Fibroblast of skin of right biceps (primary cell): ENCODE measurements at places on chromosomes 13 and 19.

DNA sequence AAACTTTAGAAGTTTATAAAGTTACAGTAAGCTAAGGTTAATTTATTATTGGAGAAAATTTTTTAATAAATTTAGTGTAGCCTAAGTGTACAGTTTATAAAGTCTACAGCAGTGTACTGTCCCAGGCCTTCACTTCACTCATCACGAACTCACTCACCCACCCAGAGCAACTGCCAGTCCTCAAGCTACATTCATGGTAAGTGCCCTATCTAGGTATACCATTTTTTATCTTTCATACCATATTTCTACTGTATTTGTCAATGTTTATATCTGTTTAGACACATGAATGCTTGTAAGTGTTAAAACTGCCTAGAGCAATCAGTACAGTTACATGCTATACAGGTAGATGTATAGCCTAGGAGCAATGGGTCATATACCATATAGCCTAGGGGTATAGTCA lies 12.5 kb downstream of the INTS6 start:
- no peak for DNase-seq

DNA sequence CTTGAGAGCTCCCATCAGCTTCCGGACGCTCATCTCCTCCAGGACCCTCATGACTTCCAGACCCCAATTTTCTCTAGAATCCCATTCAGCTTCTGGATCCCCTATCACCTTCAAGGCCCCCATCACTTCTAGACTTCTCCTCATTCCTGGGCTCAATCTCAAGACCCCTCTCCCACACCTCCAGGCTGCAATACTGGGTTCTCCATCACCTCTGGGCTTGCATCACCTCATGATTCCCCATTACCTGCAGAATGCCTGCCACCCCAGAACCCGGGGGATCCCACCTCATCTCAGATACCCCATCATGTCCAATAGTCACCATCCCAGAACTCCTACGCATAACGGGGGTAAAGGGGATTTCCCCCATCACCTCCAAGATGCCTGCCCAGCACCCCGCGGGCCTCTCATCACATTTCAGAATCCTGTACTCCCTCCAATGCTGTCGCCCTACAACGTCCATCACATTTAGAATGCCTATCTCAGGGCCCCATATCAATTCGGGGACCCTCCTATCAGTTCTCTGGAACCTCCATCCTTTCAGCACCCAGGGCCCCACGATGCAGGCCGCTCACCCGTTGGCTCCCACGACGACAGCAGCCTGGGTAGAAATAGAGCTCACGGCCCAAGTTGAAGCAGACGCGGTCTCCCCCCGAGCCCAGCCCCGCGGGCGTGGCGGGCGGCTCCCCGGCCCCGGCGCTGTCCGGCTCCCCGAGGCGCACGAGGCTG lies 738 bp downstream of the DMWD start:
- no peak for DNase-seq

GRCh38 chr13:86710896-86711295 lies 911.7 kb upstream of the SLITRK6 start:
- DNase-seq: no peak

- DNase-seq: no peak
These were observed at the start of gene AP2A1 for GRCh38 chr19:49766930-49767299. TSS of gene AP2A1 (plus strand) at chr19:49767001. CDS start at chr19:49767134, 133 bp downstream.

- DNase-seq: peak; percentile 25
These were observed 10.3 kb downstream of the PDE4A start for GRCh38 chr19:10430505-10431253.

DNA sequence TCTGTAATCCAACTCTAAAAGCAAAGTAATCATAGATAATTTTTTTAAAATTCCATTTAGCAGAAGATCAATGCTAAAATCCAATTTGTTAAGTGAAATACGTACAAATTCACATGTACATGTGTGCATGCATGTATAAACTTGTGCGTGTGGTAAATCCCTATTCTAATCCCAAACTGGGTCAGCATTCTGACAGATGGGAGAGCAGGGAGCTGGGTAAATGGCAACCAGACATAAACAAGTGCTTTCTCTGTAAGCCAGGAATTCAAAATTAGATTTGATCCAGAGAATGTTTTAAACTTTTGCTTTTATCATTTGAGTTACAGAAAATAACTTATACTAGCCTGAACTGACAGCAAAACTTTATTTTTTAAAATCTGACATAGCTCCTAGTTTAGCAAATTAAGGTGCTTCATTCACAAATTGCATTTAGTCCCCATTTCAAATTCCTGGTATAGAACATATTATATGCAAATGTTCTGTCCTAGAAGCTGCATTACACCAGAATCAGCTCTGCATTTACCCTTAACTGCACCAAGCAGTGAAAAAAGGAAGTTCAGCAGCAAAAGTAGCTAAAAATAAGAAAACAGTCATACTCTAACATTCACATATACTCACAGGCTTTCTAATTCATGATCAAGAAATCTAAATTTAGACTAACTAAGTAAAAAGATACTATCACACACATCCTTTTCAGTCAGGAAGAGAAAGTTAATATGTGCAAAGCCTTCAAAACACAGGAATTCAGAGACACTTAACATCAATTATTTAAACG lies 32.6 kb downstream of the UBL3 start:
- DNase-seq: peak; percentile 37

DNA sequence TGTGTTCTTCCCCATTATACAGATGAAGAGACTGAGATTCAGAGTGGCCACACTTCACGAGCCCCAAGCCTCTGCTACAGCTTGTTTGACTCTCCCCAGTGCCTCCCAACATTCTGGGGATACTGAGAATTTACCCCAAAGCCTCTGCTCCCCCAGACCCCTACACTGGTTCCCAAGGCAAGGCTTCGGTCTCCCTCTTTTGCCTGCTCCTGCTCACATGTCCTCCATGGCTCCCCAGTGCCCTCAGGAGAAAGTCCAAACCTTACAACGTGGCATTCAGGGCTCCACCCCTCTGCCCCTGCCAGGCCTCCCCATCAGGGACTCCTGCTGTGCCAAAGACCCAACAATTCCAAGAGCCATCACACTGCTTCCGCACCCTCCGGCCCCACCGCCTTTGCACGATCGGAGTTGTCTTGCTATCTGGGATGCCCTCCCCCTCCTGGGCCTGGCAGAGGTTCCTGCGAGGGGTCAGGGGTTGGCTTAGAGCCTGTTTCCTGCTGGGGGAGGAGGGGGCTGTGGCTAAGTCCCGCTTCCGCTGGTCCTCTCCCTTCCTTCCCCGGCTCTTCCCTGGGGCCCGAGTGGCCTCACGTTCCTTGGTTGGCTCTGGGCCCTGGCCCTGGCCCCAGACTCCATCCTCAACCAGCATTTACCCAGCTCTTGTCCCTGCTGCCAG lies 15.4 kb downstream of the GTPBP3 start:
- DNase-seq: no peak

DNA sequence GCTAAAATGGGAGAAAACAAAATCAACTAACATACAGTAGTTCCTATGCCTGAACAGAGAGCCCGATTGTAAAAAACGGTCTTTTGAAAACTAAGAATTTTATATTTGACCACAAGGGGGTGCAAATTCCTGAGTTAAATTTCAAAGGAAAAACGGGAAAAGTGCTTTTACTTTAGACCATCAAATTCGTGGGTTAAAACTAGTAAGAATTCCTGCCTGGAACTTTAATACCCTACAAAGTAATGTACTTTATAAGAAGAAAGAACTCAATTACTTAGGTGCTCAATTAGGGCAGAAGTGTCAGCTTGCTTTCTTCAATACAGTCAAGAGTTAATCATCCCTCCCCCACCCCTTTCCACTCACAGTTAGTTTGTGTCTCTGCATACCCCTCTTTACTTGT lies 69.8 kb downstream of the KCNRG start:
- peak; percentile 57 for DNase-seq

- DNase-seq: peak; percentile 47
These were observed 957 bp upstream of the CCDC194 start for GRCh38 chr19:17394891-17395415.

DNA sequence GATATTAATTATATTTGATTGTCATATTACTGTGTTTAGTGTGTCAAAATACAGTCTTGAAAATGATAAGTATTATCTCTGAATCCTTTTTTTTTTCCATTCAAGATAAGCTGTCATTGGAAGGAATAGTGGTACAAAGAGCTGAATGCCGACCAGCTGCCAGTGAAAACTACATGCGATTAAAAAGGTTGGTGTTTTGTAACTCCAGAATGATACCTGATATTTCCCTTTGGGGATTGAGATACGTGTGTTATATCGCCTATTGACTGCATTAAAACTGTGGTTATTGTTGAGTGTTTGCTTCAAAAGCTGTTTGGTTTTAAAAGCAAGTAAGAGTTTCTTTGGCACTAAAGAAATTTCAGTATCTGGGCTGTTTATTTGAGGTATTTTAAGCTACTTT lies 6.5 kb upstream of the KCTD4 start:
- no peak for DNase-seq

DNA sequence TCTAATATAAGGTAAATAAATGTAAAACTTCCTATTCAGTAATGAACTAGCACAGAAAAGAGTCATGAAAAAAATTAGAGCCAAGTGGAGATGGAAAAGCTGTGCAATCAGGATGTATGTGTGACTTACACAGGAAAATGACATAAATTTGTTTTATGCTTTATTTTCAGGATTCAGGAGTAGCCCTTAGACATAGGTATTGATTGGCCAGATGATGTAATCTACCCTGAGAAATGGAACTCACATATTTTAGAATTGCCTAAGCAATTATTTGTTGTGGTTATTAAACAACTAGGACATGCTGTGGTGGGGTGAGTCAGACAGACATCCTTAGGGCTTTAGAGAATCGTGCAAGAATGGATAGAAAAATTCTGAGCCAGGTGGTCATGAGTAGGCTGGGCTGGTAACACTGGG lies 110.6 kb downstream of the PCDH9 start:
- peak; percentile 85 for DNase-seq

GRCh38 chr13:89568276-89568675 lies 1779.2 kb upstream of the MIR17HG start:
- peak; percentile 18 for DNase-seq

DNA sequence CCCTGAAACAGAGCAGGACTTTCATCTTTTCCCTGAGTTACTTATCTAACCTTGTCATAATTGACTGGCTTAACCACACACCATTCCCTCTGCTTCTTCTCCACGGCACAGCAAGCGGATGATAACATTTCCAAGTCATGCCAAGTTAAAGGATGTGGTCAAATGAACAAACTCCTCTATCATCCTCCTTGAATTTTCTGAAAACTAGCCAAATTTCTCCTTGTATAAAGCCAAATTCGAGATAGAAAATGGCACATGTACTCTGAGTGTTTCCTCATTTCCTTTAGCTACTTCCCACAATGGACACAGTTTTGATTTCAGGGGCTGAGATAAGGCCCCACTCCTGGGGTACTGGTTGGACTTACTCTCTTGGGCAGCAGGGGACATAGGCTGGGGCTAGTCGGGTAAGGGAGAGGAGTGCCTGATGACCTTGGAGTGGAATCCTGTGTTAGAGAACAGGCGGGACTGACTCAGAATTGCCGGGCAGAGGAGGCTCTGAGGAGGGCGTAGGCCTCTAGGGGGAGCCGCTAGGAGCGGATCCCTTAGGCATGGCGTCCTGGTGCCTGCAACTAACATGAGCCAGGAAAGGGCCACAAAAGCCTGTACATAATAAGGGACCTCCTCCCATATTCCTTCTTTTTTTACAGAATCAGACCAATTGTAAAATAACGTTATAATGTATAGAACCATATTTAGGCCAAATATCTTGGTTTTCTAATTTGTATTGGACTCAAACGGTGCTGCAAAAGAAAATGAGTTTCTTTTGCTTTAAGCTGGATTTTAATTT lies 20.3 kb upstream of the TMTC4 start:
- peak; percentile 54 for DNase-seq

DNA sequence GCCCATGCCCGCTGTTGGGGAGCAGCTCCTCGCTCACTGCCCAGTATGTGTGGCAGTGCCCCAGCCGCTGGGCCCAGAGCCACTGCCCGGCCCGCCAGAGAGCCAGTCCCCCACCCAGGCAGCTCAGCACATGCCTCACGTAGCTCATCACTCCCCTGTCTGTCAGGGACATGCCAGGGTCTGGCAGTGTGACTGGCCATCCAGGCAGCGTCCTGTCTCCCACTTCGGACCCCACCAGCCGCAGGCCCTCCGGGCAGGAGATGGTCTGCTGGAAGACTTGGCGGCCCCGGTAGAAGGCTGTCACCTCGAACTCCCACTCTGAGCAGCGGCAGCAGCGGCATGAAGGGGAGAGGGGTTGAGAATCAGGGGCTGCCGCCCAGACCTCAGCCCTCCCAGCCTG lies 3.6 kb downstream of the IRF3 start:
- DNase-seq: no peak

GRCh38 chr13:39957868-39958677 lies 302.6 kb downstream of the COG6 start:
- DNase-seq: no peak

GRCh38 chr13:48093588-48093987 lies 1.3 kb downstream of the MED4 start:
- peak; percentile 11 for DNase-seq

GRCh38 chr13:28569886-28570285 lies 75.0 kb upstream of the FLT1 start:
- no peak for DNase-seq

DNA sequence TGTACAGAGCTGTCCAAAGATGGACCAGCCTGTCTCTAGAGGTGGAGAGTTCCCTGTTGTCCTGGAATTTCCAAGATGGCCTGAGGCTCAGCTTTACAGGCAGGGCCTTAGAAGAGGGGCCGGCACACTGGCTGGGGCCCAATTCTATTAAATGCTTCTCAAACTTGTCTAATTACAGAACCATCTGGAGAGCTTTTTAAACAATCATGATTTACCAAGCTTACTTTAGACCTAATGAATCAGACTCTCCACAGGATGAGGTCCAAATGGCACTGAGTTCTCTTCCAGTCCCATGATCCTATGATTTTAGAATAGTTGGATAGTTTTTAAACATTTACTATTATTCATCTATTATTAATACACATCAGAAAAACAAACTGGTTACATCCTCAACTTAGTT lies 123.5 kb downstream of the DNAJC3 start:
- no peak for DNase-seq

DNA sequence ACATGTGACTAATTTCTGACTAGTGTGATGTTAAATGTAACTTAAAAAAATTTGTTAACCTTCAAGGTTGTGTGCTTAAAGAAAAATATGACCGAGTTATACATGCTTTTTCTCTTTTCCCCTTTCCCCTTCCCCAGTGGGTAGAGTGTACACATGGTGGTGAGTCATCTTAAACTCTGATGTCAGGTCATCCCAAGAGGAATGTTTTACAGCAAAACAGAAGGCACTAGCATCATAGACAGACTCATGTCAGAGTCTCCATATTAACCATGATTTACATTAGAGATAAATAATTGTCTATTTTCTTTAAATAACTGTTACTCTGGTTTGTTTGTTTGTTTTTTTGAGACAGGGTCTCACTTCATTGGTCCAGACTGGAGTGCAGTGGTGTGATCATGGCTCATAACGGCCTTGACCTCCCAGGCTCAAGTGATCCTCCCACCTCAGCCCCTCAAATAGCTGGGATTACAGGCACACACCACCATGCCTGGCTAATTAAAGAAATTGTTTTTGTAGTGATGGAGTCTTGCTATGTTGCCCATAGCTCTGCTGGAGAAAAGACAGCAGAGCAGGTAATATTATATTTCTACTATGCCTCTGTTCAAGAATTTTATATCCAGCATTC lies 160.4 kb upstream of the PCDH9 start:
- peak; percentile 45 for DNase-seq
